ENCODE measurements at places on chromosomes 4 and X. TPM values are rescaled to one million over a fixed set of nuclear protein-coding genes. Genes with fewer than 3 reads are reported as not detected.

GRCh38 chr4:3302786-3303564 is 10.2 kb downstream of the RGS12 start:
- peak; percentile 22 for DNase-seq

DNA sequence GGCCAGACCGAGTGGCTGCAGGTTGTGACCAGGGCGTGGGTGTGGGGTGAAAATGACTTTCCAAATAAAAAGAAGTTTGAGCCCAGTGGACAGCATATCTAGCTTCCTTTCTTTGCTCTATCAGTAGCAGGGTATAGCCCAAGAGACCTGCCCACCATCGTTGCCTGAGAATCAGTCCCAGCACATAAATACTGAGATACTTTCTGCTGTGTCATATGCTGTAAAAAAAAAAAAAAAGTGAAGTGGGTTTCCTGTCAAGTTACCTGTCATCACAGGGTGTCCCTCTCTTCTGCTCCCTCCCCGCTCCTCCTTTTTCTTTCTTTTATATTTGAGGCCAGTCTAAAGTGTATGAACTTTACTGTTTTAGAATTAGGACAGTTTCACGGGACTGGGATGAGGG is 330.3 kb upstream of the BOD1L1 start:
- no peak for DNase-seq

GRCh38 chrX:51144828-51145442 is 187.7 kb upstream of the NUDT10 start:
- peak; percentile 64 for DNase-seq

GRCh38 chrX:65017451-65017850 is 41.2 kb upstream of the ZC4H2 start:
- no peak for DNase-seq

GRCh38 chrX:70293621-70294020 is 3.7 kb downstream of the KIF4A start:
- DNase-seq: no peak

GRCh38 chr4:171288816-171289432 is 524.3 kb upstream of the GALNTL6 start:
- DNase-seq: no peak

- DNase-seq: no peak
These were observed 51.6 kb downstream of the KIT start for GRCh38 chr4:54709400-54709799.

DNA sequence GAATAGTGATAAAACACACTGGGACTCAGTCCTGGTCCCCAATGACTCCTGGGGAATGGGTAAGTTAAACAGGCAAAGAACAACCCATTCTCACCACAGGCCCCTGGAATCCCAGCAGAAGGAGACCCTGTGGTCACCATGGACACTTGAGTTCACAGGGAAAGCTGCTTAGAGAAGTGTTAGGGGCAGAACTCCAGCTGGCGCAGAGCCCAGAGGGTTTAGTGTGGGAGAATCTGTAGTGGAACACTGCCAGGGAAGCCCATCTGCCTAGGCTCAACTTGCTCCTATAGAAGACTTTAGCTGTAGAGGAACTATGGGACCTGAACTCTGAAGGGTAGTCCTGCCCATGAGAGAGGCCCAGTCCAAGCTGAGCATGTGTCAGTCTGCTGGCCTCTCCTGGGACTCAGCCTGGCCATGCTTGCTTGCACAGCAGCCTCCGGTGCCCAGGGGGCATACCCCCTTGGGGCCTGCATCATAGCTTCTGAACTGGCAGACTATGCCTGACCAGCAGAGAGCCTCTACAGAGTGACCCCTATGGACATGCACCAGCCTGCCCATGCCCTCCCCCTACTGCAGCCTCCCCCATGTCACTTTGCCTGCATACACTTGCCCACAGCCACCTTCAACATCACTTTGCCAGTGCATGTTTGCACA is 343.5 kb downstream of the IDS start:
- DNase-seq: no peak

The RNF128 gene
- total RNA-seq: 51.6 TPM

Measured in stomach (tissue), 19 donors.